Stimulated activated CD4-positive, alpha-beta T cell treated with anti-CD3 and anti-CD28 coated beads, Interleukin-1b, Interleukin-23, amount 100 ng/mL, for 48 hours (primary cell): ENCODE measurements at places on chromosomes 7 and 10.

GRCh38 chr10:122255509-122256301, 15.4 kb upstream of the BTBD16 start:
- DNase-seq = no peak

- DNase-seq = no peak
These were observed 9.6 kb downstream of the PYROXD2 start for GRCh38 chr10:98405422-98405821.

DNA sequence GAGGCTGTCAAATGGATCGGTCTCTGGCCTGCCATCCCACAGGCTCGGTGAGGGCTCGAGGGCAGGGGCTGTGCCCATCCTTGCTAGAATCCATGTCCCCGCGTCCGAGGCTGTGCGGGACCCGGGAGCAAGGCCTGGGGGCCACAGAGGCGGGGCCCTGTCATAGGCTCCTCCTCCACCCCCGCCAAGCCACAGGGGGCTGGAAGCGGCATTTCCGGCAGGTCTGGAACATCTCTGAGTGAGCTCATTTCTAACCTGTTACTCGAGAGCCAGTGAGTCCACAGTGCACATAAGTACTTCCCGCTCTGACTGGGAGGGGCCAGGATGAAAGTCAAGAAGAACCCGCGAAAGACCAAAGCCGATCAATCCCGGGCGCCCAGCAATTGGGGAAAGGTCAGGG, 57.6 kb downstream of the NKX6-2 start:
- no peak for DNase-seq

- DNase-seq = no peak
These were observed 10.9 kb downstream of the PPA1 start for GRCh38 chr10:70222340-70222794.

DNA sequence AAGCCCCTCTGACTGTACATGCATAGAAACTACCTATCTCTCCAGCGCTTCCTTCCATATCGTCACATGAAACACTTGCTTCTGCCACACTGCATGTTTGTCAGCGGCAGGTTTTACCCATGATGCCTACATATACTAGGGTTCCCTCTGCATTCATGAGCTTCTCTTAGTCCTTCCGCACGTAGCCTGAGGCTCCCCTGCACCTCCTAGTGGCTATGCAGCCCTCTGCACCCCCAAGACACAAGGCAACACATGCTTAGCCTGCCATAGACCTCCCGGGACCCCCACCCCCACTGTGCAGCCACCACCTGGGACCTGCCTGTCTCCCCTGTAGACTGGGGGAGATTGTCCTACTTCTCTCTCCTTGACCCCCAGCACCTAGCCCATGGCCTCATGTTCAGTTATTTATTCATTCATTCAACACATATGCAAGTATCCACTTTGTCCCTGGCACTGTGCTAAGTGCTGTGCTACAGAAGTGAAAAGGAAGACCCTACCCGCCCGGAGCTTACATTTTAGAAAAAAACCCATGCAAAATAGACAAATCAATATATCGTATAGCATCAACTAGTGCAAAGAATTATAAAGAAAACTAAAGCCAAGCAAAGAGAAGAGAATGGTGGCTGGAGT, 23.5 kb downstream of the TMEM273 start:
- DNase-seq = peak; percentile 41

DNA sequence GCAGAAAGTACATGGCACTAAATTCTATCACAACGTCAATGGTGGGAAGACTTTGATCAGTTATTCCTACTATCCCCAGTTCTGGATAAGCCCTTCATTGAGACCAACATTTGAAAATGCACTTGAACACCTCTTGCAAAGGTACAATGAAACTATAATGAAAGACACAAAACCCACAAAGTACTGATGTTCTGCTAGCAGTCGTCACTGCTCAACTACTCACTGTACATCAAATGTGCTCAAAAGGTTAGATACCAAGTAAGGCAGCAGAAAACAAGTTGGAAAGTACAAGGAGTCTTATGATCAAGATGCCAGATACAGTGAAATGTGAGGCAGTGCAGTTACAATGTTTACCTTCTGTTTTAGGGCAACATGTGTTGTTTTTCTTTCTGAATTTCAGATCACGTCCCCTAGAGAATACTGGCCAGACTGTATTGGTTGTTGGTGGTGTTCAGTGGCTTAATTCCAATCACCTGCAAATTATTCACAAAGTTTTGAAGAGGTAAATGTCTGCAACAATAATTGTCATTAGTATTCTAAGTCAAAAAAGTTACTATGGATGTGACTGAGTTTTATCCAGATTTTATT, 62.4 kb upstream of the WNT16 start:
- DNase-seq = no peak

DNA sequence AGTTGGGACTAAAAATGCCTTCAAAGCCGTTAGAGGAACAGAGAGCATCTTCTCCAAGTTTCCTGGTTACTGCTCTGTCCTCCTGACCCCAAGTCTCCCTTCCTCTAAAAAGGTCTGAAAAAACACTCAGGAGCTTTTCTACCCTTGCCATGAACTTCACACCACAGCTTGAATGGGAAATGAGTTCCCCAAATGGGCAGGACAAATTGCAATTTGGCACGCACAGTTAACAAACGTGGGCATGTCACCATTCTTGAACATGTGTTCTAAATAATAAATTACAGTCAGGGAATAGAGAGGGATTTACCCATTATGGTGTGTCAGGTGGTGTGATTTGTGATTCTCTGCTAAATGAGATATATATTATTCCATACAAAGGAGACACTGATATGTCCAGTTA, 91.2 kb upstream of the WNT16 start:
- no peak for DNase-seq

DNA sequence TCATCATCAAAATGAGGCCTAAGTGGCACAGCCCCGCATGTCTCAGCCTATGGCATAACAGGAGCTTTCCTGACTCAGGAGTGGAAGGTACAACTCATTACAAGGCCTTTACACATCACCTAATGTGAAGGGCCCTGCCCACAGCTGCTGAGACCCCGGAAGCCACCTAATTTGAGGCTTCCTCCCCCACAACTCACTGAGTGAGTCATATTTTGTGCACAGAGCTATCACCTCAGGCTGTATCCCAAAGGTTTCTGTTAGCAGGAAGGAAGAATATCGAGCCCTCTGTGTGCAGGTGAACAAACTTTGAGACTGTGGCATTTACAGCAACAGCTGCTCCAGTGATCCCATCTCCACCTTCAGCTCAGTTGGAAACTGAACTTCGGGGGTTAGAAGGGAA, 20.6 kb downstream of the HTR5A start:
- peak; percentile 44 for DNase-seq

GRCh38 chr7:24050991-24051560, 232.9 kb upstream of the NPY start:
- no peak for DNase-seq

- no peak for DNase-seq
These were observed 592.6 kb downstream of the IPMK start for GRCh38 chr10:57675125-57675524.

DNA sequence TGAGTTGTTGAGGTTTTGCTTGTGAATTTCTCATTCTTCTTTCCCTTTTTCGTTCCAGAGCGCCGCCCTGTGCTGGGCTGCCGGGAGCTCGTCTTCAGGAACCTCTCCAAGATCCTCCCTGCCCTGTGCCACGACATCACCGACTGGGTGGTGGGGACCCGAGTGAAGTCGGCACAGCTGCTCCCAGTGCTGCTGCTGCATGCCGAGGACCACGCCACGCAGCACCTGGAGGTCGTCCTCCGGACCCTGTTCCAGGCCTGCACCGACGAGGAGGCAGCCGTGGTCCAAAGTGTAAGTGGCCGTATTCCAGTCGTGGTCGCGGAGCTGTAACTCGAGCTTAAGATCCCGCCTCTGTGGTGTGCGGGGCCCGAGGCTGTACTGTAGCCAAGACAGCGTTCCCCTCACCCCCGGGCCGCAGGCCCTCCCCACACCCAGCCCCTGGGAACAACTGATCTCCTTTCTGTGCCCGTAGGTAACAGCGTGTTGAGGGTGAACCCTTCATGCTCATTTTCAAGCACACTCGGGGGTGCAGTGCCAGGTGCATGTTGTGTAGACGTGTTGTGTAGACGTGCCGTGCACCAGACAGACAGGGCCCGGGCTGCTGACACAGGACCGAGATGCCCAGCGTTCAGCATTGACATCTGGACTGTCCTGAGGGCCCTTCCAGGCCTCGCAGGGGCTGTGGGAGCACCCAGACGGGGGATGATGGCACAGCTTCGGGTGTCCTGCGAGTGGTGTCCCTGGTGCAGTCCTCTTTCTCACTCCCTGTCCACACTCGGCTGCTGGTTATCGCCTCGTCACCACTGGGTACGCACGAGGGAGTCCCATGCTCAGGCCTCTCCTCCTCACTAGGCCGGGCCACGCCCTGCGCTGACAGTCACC, 27.7 kb upstream of the PRKAR1B start:
- DNase-seq = no peak
